Tibial nerve (tissue), 4 donors: ENCODE measurements at places on chromosomes 1 and 21. TPM values are rescaled to one million over a fixed set of nuclear protein-coding genes. Genes with fewer than 3 reads are reported as not detected.

DNA sequence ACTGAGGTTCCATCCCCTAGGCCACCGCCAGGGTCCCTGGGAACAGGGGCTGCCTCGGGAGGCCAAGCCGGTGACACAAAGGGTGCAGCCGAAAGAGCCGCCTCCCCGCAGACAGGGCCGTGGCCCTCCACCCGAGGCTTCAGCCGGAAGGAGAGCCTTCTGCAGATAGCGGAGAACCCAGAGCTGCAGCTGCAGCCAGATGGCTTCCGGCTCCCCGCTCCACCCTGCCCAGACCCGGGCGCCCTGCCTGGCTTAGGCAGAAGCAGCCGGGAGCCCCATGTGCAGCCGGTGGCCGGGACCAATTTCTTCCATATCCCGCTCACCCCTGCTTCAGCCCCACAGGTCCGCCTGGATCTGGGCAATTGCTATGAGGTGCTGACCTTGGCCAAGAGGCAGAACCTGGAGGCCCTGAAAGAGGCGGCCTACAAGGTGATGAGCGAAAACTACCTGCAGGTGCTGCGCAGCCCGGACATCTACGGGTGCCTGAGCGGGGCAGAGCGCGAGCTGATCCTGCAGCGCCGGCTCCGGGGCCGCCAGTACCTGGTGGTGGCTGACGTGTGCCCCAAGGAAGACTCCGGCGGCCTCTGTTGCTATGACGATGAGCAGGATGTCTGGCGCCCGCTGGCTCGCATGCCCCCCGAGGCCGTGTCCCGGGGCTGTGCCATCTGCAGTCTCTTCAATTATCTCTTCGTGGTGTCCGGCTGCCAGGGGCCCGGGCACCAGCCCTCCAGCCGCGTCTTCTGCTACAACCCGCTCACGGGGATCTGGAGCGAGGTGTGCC, 1.4 kb downstream of the KLHDC7A start:
- no peak overlapping the region for H3K4me3 ChIP-seq
- H3K36me3 ChIP-seq, result no peaks in the 10 kb centered on the region
- H3K4me1 ChIP-seq, result peaks cover 15% of the 10 kb centered on the region
- H3K27me3 ChIP-seq, result no peaks in the 10 kb centered on the region
- DNase-seq, result no peak
- H3K27ac ChIP-seq, result no peak overlapping the region

The CRNN gene
- not detected for total RNA-seq

GRCh38 chr1:18373882-18374493, 106.7 kb upstream of the KLHDC7A start:
- H3K4me3 ChIP-seq, result no peak overlapping the region
- no peak for DNase-seq
- no peaks in the 10 kb centered on the region for H3K27me3 ChIP-seq
- H3K36me3 ChIP-seq, result no peaks in the 10 kb centered on the region
- H3K27ac ChIP-seq, result no peak overlapping the region

DNA sequence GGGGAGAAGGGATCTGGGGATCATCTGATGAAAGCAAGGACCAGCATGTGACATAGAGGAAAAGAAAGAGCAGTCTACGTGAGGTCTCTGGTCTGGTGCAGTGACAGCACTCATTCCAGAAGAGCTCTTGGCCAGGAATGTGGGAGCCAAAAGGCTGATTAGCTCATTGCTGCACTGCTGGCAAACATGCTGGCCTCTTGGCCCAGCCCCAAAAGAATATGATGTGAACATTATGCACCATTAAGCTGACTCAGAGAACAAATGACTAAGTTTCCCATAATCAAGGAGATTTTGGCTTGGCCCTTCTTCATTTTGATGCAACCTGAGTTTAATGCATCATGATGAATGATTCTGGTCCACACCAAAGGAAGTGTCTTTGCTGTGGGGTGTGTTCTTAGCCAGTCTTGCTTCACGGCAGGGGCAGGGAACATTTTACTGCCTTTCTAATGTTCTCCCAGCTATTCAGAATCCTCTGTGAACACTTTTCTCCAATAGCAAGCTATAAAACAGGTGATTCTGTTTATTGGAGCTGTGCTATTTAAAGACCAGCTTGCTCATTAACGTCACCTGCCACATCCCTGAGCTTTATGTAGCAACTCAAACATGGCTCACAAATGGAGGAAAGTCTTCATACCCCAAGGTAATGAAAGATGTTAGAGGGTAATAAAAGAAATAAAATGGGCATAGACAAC, 55.1 kb downstream of the PCBP3 start:
- peak overlapping the region; percentile 33 for H3K27ac ChIP-seq
- no peaks in the 10 kb centered on the region for H3K36me3 ChIP-seq
- DNase-seq, result peak; percentile 68
- H3K27me3 ChIP-seq, result no peaks in the 10 kb centered on the region
- peaks cover 9% of the 10 kb centered on the region for H3K4me1 ChIP-seq

The LCE2B gene
- total RNA-seq, result not detected

- no peak for DNase-seq
- H3K4me1 ChIP-seq, result no peaks in the 10 kb centered on the region
- H3K36me3 ChIP-seq, result no peaks in the 10 kb centered on the region
- no peak overlapping the region for H3K27ac ChIP-seq
- H3K27me3 ChIP-seq, result no peaks in the 10 kb centered on the region
- H3K4me3 ChIP-seq, result no peak overlapping the region
These were observed 69.2 kb downstream of the KLHDC7A start for GRCh38 chr1:18549906-18550305.

DNA sequence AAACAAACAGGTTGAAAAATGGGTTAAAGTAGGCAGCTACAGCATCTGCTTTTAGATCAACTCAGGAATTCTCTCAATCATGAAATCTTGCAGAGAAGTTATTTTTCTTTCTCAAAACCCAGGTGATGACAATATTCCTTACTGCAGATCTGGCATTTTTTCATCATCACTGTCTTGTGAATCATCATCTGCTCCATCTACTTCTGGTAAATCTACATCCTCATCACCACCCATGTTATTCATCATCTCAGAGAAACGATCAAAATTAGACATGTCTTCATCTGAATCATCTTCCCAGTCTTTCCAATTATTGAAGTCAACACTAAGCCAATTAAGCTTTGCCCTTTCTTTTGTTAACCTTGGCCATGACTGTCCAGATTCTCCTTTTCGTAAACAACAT, 21.8 kb downstream of the GBP2 start:
- no peak overlapping the region for H3K4me3 ChIP-seq
- no peaks in the 10 kb centered on the region for H3K4me1 ChIP-seq
- H3K36me3 ChIP-seq, result no peaks in the 10 kb centered on the region

- H3K4me1 ChIP-seq, result no peaks in the 10 kb centered on the region
- peaks cover 20% of the 10 kb centered on the region for H3K36me3 ChIP-seq
- H3K27me3 ChIP-seq, result no peaks in the 10 kb centered on the region
- no peak for DNase-seq
- no peak overlapping the region for H3K4me3 ChIP-seq
- H3K27ac ChIP-seq, result no peak overlapping the region
These were observed 25.0 kb downstream of the MTOR start for GRCh38 chr1:11237356-11237755.

DNA sequence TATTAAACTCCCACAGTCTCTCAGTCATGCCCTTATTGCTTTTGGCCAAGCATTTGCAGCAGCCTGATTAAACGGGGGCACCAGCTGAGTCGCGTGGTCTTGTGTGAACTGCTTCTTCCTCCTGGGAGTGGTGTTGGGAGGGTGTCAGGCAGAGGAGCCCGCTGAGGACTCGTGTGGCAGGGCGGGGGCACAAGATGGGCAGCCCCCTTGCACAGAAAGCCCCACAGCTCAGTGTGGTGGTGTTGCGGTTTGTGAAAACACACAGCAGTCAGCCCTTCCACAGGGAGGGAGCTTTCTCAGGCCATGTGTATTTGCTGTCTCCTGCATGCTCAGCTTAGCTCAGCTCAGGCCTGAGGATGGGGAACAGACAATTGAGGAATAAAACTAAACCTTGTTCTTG, 22.4 kb downstream of the PEX14 start:
- no peak overlapping the region for H3K27ac ChIP-seq
- peaks cover 10% of the 10 kb centered on the region for H3K4me1 ChIP-seq
- no peaks in the 10 kb centered on the region for H3K27me3 ChIP-seq
- no peak overlapping the region for H3K4me3 ChIP-seq
- no peaks in the 10 kb centered on the region for H3K36me3 ChIP-seq

DNA sequence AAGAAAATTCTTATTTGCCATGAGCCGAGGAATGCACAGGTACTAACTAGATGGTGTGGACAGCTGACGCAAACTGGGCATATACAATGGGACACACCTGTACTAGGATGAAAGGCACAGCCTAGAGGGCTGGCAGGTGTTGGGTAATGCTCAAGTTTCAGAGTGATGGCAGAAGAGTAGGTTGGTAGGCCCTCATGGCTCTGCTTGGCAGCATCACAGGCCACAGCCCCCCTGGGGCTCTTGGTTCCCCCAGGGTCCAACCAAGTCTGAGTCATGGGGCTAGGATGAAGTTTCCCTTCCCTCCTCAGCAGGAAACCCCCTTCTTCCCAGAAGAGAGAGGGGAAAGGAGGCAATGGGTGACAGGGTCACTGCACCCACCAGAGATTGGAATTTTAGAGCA, 35.2 kb downstream of the SPEN start:
- H3K27me3 ChIP-seq, result no peaks in the 10 kb centered on the region
- peak overlapping the region; percentile 50 for H3K27ac ChIP-seq
- DNase-seq, result no peak
- peaks cover 79% of the 10 kb centered on the region for H3K4me1 ChIP-seq
- no peaks in the 10 kb centered on the region for H3K36me3 ChIP-seq

- H3K4me3 ChIP-seq, result no peak overlapping the region
- DNase-seq, result no peak
- H3K27me3 ChIP-seq, result no peaks in the 10 kb centered on the region
- no peak overlapping the region for H3K27ac ChIP-seq
- H3K36me3 ChIP-seq, result peaks cover 3% of the 10 kb centered on the region
- no peaks in the 10 kb centered on the region for H3K4me1 ChIP-seq
These were observed 16.0 kb upstream of the CHAF1B start for GRCh38 chr21:36369064-36369685.
